ENCODE measurements at places on chromosomes 12 and 14.

- DNase-seq = no peak
Measured at GRCh38 chr12:131607658-131608447, 103.0 kb upstream of the SFSWAP start.

DNA sequence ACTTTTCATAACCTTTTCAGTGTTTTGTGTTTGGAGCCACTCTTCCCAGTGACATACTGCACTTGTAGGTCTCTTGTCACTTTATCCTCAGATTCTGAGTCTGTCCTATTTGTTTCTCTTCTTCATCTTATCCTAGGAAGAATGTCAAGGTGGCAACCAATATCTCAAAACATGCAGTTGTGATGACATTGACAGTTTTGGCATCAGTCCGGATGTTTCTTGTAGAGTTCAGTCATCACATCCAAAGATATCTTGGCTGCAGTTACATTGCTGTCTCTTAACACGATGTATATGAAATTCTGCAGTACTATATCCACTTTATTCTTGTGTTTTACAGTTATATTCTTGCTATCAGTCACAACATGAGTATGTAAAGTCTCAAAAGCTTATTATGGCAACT, 6.4 kb downstream of the ADIPOR2 start:
- DNase-seq = no peak

- no peak for DNase-seq
Measured at GRCh38 chr12:83807871-83808270, 1104.7 kb downstream of the SLC6A15 start.

DNA sequence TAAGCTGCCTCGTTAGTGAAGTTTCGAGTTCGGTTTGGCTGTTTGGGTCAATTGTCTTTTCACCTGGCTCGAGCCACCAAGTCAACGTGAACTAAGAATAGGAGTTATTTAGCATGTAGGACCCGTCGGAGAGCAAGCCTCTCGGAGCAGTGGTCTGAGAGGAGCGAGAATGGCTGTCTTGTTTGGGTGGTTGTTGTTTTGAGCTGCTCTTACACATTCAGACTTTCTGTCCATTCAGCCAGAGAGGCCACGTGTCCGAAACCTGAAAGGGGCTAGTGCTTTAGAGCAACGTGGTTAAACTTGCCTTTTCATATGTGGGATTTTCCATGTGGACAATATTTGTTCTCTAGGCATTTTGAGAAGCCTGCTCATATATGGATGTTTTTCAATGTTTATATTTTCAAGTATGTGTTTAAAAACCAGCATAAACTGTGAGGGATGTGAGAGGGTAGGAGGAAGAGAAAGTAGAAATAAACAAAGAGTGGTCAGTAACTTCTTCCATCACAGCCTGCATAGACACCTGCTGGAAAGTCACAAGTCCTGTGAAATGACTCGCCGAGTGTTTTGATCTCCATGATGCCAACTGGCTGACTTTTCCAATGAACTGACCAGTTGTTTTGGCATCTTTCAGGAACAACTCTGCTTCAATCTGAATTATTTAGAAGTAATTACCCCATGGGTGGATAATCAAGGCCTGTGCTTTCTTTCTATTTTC, 221.0 kb downstream of the ASCL1 start:
- no peak for DNase-seq

All from substantia nigra (tissue), 51 donors.